ENCODE measurements at places on chromosomes 7 and 10.

DNA sequence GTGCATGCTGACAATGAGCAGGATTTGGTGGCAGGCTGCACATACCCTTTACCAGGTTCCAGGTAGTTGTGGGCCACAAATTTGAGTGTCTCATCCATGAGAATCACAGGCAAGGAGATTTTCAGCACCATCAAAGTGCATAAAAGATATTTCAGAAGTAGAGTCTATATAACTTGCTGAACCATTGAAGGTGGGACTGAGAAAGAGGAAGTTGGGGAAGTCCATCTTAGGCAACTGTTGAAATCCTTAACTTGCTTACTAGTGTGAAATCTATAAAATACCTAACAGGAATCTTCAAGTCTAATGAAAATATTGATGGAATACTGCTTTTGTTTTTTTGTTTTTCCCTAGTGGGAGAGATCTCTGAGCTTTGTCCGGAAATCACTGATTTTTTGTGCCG lies 325.1 kb upstream of the PLXDC2 start:
- no peak for DNase-seq

DNA sequence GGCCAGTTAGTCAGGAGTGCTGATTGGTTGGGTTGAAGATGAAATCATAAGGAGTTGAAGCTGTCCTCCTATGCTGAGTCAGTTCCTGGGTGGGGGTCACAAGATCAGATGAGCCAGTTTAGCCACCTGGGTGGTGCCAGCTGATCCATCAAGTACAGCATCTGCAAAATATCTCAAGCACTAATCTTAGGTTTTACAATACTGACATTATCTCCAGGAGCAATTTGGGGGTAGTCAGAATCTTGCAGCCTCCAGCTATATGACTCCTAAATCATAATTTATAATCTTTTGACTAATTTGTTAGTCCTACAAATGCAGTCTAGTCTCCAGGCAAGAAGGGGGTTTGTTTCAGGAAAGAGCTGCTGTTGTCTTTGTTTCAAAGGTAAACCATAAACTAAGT lies 184.1 kb upstream of the STK17A start:
- no peak for DNase-seq

DNA sequence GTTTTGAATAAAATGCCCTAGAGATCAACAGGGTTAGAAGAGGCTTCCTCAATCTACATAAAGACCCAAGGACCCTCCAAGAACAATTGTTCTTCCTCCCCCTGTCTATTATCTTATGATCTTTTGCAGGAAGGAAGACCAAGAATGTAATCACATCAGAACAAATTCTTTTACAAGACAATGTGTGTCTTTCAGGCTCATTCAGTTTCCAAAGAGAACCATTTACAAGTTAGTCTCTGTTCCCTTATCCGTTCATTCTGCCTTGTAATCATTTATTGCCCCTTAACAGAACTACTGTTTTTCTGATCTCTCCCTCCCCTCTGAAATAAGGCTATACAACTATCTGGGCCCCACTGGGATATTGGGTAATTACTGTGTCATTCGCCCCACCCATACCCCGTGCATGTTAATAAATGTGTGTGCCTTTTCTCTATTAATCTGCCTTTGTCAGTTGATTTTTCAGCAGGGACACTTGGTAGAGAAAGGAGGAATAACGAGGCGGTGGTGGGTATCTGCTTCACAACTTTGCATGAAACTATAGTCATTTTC lies 5.7 kb upstream of the MKRN1 start:
- no peak for DNase-seq

DNA sequence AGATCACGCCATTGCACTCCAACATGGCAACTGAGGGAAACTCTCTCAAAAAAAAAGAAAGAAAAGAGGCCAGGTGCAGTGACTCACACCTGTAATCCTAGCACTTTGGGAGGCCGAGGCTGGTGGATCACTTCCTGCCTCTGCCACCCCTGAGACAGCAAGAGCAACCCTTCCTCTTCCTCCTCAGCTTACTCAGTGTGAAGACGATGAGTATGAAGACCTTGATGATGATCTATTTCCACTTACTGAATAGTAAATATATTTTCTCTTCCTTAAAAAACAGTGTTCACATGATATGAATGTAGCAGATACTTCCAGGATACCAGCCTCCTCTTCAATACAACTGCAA lies 2.1 kb upstream of the ZKSCAN1 start:
- DNase-seq, result no peak

Measured in stimulated activated CD4-positive, alpha-beta T cell treated with anti-CD3 and anti-CD28 coated beads, Interleukin-12 subunit alpha, Interleukin-12 subunit beta, amount 100 ng/mL, for 24 hours (primary cell).